Central memory CD4-positive, alpha-beta T cell (primary cell): ENCODE measurements at places on chromosomes 16 and 17.

- no peak for DNase-seq
Observed at GRCh38 chr16:83925095-83925905, 26.4 kb downstream of the MLYCD start.

DNA sequence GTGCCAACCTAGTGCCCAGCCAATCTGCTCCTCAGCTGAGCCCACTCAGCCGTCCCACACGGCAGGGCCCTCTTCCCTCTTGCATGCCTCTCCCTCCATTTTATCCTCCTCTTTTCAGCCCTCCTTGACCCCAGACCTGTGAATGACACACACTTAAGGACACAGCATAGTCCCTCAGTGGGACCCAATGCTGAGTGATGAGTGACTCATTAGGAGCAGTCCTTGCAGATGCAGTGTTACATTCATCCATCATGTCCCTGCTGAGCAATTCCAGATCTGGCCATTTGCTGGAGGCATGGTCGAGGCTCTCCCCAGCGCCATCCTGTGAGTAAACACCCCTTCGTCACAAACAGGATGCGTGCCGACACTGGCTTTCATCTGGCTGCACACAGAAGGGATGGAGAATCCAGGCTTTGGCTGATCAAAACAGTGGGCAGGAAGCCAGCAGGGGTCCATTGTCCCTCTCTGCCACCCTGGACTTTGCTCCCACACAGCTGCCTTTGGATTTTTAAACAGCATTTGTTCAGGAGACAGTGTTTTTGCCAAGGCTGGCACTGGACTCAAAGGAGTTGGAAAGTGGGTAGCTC is 122.6 kb downstream of the AXIN2 start:
- DNase-seq = no peak

DNA sequence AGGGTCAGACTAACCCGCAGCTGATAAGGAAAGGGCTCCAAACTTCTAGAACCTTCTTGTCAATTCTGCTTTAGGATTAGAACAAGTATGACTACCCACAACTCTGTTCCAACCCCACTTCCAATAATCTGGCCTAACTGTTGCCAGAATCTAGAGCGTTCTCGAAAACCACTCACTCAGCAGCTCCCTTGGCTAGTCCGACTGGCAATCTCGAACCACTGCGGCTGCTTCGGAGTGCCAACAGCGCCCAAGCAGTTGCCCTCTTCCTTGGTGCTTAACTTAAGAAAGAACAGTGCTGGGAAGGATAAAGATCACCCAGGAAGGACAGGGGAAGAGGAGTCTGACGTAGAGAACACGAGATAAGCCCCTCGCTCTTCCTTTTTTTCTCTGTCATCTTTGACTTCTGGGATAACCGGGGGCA is 818 bp downstream of the DNAJC7 start:
- no peak for DNase-seq

DNA sequence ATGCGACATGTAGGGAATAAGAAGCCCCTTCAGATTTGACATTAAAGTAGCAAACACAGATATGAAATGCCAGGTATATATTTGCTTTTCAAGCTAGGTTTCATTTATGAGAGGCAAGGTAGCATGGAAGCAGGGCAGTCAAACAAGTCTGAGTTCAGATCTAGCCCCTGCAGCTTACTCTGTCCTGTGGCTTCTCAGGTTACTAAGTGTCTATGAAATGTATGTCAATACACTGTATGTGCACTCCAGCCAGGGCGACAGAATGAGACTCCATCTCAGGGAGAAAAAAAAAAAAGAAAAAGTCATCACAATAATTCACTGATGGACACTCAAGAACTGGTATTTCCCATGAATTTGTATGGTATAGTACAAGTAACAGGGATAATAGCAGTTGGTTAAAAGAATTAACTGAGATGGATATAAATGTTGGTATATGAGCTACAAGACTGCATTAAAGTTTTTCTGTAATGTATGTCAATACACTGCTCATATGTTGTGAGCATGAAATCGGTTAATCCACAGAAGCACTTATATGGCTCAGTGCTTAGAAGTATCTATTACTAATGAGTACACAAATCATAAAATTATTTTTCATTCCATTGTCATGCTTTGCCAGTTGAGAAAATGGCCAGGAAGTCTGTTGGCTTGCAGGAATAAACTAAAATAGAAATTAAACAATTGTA is 2.9 kb upstream of the WSB1 start:
- DNase-seq = no peak

GRCh38 chr17:5123343-5124124 is 7.7 kb downstream of the USP6 start:
- DNase-seq = no peak

DNA sequence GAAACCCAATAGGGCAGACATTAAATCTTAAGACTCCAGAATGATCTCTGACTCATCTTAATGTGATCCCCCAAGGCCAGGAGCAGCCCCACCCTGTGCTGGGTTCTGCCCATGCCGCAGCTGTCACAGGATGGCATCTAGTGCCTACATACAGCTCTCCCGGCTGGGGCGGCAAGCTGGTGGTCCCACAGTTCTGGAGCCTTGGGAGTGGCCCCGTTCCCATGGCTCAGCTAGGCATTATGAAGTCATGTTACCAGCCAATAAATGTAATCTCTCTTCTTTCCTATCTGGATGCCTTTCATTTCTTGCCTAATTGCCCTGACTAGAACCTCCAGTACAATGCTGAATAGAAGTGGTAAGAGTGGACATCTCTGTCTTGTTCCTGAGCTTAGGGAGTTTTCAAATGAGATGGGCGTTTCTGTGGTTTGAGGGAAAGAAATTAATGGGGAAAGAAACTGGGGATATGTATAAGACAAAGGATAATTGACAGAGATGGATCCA is 95.7 kb upstream of the DNAH17 start:
- DNase-seq = no peak

DNA sequence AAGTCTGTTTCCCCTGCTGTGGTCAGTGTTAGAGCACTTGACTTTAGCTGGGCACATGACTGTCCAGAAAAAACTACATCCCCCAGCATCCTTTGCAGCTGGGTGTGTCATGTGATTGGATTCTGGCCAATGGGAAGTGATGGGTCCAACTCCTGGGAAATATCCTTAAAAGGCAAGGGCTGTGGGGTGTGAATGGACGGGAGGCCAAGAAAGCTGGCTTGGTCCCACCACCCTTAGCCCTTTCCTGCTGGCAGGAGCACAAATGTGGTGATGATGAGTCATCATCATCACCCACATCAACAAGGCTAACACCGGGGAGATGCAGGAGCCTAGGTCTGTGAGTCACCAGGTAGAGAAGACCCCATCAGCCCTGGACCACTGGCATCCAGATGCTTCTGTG is 341.7 kb downstream of the C16orf95 start:
- DNase-seq = no peak

DNA sequence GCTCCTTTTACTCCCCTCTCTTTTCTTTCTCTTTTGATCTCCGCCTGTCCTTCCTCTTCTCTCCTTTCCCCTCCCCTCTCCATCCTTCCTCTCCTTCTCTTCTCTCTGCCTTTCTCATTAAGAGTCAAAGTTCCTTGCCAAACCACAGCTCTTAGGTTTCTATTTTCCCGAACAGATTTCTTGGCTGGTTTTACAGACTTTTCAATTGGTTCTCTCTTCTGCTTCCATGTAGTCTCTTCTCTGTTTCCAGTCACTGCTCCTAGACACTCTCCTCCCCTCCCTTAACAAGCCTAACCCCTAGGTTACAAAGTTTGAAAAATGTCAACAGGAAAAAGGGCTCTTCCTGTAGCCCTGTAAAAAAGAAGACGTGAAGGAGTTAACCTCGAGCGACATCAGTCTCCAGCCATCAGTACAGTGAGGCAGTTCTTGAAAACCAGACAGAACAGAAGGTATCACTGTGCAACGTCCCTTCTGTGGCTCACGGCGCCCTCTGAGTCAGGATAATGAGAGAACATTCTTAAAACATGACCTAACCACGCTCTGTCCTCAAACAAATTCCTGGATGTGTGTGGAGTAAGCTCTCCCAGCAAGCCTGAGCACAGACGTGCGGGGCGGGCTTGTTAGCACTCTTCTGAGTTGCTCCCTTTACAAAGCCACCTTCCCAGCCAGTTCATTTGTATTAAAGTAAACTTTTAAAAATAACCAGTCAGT is 11.6 kb upstream of the MARCHF10 start:
- DNase-seq = no peak

GRCh38 chr16:74465281-74465680 is 44.0 kb upstream of the CLEC18B start:
- no peak for DNase-seq

GRCh38 chr16:22255335-22255734 is 41.9 kb upstream of the POLR3E start:
- DNase-seq = no peak

- DNase-seq = no peak
Observed at GRCh38 chr16:75264999-75265910, 13.8 kb upstream of the BCAR1 start.

- no peak for DNase-seq
Observed at GRCh38 chr16:68136515-68136914, 51.3 kb downstream of the NFATC3 start.

DNA sequence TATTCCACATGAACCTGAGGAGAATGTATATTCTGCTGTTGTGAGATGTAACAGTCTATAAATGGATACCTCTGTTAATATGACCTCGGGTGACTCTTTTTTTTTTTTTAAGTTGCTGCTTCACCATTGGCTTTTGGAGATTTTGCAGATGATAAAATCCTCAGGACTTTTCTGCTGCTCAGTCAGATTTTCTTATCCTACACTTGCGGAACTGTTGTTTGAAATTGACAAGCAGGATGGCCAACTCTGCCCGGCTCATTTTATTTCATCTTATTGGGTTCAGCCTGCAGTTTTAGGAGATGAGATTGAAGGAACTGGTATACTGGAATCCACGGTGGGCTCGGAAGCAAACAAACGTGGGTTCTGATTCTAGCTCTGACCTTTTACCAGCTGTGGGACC is 19.3 kb downstream of the IL4R start:
- DNase-seq = no peak

DNA sequence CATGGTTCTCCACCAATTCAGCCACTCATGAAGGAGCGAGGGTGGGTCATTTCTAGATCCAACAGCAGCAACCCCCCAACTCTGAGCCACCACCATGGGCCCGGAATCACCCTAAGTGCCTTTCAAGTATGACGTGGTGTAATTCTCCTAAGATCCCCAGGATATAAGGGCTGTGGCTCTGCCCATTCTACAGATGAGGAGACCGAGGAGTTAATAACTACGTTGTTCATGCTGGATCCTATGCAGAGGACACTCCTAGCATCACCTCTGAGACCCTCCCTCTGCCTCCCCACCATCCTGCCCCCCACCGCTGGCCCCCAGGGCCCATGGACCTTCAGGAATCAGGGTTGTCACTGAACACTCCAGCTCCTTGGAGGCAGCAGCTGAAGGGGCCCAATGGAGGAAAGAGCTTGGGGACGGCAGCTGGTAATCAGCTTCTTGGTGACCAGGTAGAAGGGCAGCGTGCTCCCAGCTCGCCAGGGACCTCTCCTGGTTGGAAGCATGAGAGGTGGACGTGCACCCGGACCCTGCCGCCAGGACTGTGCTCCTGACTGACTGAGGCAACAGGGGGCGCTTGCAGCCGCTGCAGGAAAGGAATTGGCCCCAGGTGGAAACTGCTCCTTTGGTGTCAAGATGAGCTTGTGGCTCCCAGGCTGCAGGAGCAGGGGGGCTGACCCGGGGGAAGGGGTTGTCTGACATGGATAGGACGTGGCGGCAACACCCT is 28.2 kb upstream of the CACNG1 start:
- no peak for DNase-seq

DNA sequence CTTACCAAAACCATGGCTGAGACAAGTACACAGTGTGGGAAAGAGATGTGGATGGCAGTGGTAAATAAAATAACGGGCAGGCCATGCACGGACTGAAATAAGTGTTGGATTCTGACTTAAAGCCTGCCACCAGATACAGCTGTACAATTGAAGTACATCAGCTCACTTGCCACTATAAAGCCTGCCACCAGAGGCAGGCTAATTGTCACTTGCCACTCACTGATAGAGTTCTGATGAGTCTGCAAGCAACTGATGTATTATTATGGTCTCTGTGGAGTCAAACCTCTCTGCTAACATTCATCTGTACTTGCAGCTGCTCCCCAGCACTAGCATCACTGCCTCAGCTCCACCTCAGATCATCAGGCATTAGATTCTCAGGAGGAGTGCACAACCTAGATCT is 93.0 kb downstream of the CYTH1 start:
- no peak for DNase-seq

DNA sequence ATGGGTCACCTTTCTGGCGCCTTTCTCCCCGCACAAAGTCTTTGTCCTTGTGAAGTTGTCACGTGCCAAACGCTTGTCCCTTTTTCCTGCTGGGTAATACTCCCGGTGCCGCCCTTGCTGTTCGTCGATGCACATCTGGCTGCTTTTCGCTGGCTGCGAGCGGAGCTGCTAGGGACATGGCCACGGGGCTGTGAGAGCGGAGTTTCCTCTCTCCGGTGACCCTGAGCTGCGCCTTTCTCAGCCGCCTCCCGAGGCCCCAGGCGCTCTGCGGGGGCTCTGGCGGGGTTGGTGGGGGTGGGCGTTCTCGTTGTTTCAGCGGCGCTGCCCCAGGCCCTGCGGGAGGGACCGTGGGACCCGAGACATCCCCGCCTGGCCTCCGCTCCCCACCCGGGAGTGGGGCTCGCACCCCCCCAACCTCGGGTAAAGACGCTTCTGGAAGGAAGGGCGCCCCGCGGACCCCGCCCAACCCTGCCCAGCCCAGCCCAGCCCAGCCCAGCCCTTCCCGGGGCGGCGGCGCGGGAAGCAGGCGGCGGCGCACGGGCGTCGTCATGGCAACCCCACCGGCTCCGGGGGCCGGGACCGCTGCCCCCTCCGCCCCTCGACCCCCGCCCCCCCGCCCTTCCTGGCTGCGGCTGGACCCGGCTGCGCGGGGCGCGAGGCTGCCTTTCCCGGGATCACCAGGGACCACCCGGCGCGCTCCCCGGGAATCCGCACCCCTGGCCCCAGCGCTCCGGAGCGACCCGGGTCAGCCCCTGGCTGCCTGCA is 12.3 kb downstream of the CHMP6 start:
- no peak for DNase-seq

DNA sequence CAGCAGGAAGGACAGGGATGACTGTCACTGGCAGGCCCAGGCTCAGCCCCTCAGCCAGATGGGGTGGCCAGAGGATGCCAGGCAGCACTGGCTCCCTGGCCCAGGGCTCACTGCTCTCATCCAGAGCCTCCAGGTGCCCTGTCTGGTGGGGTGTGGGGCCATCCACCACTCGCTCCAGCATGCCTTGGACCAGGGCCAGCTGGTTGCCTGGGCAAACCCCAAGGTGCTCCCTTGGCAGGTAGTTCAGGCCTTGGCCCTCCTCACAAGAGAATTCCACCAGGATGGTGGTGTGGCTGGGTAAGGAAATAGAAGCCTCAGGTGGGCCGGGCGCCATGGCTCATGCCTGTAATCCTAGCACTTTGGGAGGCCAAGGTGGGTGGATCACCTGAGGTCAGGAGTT is 29.4 kb downstream of the LGALS9 start:
- no peak for DNase-seq
